ENCODE measurements at places on chromosomes 12 and 14. TPM values are rescaled to one million over a fixed set of nuclear protein-coding genes. Genes with fewer than 3 reads are reported as not detected.

GRCh38 chr12:27695556-27696292, 523 bp upstream of the REP15 start:
- no peaks in the 10 kb centered on the region for H3K27me3 ChIP-seq
- H3K4me3 ChIP-seq = no peak overlapping the region
- H3K36me3 ChIP-seq = no peaks in the 10 kb centered on the region

DNA sequence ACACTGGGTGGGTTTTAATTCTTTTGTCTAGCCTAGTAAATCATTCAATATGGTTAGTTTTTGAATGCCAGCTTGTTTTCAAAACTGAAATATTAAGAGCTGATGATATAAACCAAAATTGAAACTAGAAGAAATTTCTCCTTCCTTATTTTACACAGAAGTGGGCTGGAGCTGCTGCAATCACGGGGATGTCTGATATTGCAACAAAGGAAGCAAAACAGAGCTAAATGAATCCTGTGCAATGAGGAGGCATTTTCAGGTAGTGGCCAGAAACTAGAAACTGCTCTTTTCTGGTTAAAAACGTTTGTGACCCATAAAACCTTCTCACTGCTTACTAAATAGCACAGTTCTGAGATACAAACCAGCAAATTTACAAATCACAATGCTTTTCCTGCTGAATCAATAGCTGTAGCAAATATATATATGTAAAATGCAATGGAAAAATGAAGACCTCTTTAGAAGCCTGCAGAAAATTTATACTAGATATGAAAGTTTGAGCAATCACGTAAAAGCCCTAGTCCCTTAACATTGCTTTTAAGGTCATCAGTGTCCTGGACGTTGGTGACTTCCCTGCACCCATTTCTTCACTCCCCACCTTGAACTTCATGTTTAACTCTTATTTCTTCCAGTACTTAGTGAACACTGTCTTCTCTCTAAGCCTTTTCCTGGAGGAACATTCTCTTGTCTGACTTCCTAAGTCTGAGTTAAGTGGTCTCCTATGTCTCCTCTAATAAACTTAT, 15.9 kb upstream of the LRRK2 start:
- DNase-seq = peak; percentile 46
- no peak overlapping the region for H3K27ac ChIP-seq
- no peaks in the 10 kb centered on the region for H3K36me3 ChIP-seq
- H3K27me3 ChIP-seq = no peaks in the 10 kb centered on the region
- no peaks in the 10 kb centered on the region for H3K4me1 ChIP-seq
- H3K4me3 ChIP-seq = no peak overlapping the region

The AVPR1A gene
- total RNA-seq = not detected

The NTF3 gene
- not detected for total RNA-seq

The VPS29 gene
- 62.5 TPM for total RNA-seq
